Bone marrow (tissue), 2 donors: ENCODE measurements at places on chromosomes 16 and 17.

GRCh38 chr16:54812229-54812628 lies 118.4 kb upstream of the IRX5 start:
- no peak for DNase-seq

- DNase-seq = no peak
These were observed 8.4 kb upstream of the RILP start for GRCh38 chr17:1658100-1658499.

- DNase-seq = no peak
These were observed 51.1 kb upstream of the SLC47A1 start for GRCh38 chr17:19482576-19482975.

- no peak for DNase-seq
These were observed 20.6 kb downstream of the ZNF423 start for GRCh38 chr16:49835161-49835777.

DNA sequence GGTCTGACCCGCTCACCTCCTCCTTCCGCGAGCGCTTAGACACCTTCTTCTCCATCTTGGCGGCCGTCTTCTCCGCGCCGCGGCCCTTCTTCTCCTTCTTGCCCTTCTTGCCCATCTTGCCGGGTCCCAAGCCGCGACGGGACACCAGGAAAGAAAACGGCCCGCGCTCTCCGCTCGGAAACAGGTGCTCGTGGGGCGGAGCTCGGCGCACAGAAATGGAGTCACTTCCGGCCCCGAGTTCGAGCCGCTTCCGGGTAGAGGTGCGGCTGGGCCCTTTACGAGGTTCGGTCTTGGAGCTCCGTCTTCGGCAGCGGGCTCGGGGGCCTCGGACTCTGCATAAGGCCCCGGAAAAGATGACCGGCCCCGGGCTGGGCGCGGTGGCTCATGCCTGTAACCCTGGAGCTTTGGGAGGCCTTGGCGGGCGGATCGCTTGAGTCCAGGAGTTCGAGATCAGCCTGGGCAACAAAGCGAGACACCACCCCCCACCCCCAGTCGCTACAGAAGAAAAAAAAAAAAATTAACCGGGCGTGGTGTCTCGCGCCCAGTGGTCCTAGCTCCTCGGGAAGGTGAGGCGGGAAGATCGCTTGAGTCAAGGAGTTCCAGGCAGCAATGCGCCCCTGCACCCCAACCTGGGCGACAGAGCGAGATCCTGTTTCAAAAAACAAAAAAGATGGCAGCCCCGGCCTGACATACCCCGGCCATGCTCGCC lies at the start of gene KLHDC4:
TSS of gene KLHDC4 (minus strand) at position 211 of the 709 bp plus-strand sequence. CDS start at position 115, 96 bp downstream.
- DNase-seq = peak; percentile 68

GRCh38 chr16:85029408-85029784 lies 1.8 kb downstream of the KIAA0513 start:
- DNase-seq = no peak

DNA sequence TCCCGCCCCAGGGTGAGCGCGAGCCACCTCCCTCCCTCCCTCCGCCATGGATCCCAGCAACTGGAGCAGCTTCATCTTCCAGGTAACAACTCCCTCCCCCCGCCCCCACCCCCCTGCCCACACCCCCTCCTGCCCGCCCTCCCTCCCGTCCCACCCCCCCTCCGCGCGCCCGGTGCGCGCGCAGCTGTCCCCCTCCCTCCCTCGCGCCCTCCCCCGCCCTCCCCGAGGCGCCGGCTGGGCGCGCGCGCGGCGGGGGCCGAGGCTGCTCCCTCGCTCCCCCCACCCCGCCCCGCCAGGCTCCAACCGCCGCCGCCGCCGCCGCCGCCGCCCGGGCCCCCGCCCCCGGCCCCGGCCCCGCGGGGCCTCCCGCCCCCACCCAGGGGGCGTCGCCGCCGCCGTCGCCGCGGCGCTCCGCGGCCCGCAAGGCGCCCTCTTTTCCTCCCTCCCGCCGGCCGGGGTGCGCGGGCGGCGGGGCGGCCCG lies at the start of gene MAZ:
TSS of gene MAZ (plus strand) at position 431 of the 481 bp plus-strand sequence. CDS start 173 bp downstream, outside the sequence.
- DNase-seq = no peak

GRCh38 chr16:28951410-28951943 lies 740 bp downstream of the NFATC2IP start:
- DNase-seq = no peak
